ENCODE measurements at places on chromosomes 5 and 9.

DNA sequence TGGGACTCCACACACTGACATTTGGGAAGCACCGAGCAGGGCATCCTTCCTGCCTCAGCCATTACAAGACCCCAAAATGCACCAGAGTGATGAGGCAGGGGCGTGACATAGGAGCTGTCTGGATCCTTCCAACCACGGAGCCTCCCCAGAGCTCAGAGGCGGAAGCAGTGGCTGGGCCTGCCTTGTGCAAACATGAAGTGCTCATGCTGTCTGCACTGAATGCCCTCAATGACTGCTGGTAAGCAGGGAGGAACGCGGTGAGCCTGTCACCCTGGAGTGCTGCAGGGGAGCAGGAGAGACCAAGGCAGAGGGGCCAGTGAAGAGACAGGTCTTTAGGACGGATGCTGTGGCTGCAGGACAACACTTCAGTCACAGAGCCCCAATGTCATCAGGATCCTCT lies 60.2 kb upstream of the HRH2 start:
- DNase-seq = no peak

GRCh38 chr5:143402017-143402552 lies 1.4 kb downstream of the NR3C1 start:
- DNase-seq = no peak

GRCh38 chr5:162202285-162202880 lies 134.8 kb downstream of the GABRG2 start:
- DNase-seq = no peak

- no peak for DNase-seq
Measured at GRCh38 chr5:143161885-143162540, 241.5 kb downstream of the NR3C1 start.

DNA sequence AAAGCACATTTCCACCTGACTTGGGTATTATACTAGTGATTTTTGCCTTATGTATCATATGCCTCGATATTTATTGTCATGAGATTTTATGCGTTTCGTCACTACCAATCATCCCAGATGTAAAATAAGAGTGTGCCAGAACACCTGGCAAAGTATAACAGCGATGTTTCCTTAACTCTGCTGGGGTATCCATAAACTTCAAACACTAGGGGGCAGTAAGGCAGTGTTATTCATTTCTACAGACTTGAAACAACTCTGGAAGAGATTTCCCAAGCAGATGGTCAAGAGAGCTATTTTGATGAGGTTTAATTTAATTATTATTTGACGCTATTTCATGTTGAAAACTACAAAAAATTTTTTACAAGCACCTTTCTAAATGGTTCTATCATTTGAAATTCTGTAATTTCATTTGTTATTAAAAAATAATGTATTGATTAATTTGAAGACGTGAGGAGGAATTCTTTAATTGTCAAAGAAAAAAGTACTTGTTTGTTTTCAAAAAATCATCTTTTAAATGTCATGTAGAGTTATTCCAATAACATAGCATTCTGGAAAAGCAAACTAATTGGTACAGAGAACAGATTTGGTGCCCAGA lies 388.5 kb upstream of the CTNND2 start:
- DNase-seq = no peak

GRCh38 chr5:96761618-96762017 lies 46.1 kb downstream of the ERAP1 start:
- no peak for DNase-seq

- peak; percentile 12 for DNase-seq
Measured at GRCh38 chr9:27489087-27489876, 34.8 kb upstream of the IFNK start.

- no peak for DNase-seq
Measured at GRCh38 chr9:114824110-114824509, 18.3 kb upstream of the TNFSF15 start.

- DNase-seq = peak; percentile 23
Measured at GRCh38 chr9:124450931-124451661, 845 bp downstream of the ADGRD2 start.

DNA sequence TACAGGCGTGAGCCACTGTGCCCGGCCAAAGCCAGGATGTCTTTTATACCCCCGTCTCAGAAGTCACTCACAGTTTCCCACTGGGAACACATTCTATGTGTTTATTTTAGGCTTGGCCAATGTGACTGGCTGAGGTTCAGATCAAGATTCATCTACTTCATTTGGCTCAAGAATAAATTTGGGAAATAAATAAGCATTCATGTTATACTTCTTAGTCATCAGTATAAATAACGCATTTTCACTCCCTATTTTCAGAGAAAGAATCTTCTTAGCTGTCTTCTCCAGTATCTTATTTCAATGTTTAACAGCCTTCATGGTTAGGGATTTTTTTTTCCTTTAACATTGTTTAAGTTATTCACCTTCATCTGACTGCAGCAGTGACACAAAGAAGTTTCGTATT lies 11.8 kb downstream of the S100Z start:
- no peak for DNase-seq

DNA sequence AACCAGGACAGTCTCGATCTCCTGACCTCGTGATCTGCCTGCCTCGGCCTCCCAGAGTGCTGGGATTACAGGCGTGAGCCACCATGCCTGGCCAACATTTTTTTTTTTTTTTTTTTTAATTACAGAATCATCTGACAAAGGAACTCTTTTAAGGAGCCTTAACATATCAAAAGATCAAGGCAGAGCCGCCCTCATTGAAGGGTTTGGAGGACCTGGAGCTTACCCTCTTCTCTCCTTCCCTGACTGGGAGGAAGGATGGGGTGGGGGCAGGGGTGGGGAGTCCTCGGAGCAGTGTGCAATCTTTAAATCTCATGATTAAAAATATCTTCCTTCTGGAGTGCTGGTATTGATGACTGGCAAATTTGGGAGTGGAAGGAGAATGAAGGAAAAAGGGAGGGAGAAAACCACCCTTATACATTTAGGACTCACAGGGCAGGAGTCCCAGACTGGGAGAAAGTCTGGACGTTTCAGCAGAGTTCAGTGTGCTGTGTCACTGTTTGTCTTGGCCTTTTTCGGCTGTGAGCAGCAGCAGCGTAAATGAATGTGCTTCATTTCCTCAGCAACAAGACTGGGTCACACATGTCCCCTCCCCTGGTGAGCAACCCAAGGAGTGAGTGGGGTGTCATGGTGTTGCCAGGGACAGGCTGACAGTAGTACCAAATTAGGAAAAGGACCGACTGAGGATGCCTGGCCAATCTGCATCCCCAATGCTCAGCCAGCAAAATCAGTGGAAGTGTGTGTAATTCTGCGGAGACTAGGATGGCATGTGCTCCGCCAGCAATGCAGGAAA lies 115.3 kb upstream of the BNC2 start:
- DNase-seq = no peak

- no peak for DNase-seq
Measured at GRCh38 chr9:14868772-14869583, 41.2 kb downstream of the FREM1 start.

DNA sequence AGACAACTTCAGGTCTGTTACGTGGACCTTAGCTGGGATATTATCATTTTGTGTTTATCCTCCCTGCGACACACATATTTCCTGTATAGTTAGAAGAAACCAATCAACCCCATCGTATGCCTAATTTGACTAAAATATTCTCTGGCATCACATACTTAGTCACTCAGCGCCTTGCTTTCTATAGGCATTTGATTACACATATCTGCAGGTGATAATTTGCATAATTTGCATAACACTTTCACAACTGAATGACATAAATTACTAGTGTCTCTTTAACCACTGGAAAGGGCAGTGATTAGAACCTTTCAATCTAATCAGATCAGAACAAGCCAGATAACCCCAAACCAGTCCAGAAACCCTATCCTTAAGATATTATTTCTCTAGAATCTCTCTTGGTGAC lies 390.2 kb downstream of the TLR4 start:
- DNase-seq = no peak

- no peak for DNase-seq
Measured at GRCh38 chr9:30943446-30944224, 1440.8 kb upstream of the ACO1 start.

DNA sequence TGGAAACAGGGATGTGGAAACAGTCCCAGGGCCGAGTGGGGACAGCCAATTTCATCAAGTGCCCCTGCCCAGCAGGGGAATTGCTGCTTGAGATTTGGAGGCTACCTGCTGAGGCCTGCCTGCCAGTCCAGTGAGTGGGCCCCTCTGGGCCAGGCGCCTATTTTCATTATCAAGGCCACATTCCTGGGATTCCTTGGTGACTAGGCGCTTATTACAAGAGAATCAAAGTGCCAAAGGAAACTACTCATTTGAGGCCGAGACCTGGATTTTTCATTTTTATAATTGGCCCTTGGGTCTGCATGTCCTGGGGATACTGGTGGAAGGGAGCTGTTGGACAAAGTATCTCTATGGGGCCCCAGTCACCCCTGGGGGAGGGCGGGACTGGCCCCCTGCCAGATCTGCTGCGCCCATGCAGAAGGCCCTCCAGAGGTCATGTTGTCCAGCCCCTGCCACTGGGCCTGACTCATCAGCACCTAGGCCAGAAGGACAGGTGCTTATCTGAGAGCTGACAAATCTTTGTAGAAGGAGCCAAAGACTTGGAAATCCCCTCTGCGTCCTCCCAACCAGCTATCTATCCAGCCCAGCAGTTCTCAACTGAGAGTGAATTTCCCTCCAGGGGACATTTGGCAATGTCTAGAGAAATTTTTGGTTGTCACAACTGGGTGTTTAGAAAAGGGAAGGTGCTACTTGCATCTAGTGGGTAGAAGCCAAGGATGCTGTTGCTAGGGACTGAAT lies 45.6 kb downstream of the FOXI1 start:
- peak; percentile 23 for DNase-seq

GRCh38 chr5:138148811-138149210 lies 9.6 kb upstream of the NME5 start:
- no peak for DNase-seq

GRCh38 chr9:25678147-25678666 lies at the start of gene TUSC1:
Gene TUSC1 (minus strand): TSS chr9:25678444. CDS start chr9:25678312, 132 bp downstream.
- peak; percentile 13 for DNase-seq

DNA sequence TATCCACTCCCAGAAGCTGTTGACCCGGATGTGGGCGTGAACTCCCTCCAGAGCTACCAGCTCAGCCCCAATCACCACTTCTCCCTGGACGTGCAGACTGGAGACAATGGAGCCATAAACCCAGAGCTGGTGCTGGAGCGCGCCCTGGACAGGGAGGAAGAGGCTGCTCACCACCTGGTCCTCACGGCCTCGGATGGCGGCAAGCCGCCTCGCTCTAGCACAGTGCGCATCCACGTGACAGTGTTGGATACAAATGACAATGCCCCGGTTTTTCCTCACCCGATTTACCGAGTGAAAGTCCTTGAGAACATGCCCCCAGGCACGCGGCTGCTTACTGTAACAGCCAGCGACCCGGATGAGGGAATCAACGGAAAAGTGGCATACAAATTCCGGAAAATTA lies 834 bp downstream of the PCDHGA8 start:
- DNase-seq = no peak

- DNase-seq = no peak
Measured at GRCh38 chr9:88536023-88536324, 996 bp downstream of the NXNL2 start.

DNA sequence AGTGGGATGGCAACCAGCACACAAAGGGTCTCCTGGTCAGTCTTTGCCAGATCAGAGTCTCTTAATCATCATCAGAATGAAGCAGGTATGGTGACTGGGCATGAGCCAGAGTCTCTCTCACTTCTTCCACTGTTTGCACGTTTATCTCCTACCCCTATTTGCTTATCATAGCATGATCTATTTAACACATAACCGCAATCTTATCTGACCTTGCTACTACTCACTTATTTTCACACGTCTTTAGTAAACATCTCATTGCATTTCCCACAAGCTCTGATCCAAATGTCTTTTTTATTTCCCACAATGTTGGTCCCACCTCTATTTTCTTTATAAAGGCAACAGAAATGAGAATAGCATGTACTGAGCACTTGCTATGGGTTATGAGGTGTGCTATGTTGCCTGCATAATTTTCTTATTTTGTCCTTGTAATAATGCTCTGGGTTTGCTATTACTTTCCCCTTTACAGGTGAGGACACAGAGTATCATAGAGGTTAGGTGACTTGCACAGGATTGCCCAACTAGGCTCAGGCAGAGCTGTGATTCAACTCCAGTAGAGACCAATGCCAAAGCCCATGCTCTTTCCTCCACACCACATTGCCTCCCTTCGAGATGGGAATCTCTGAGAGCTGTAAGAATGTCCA lies 39.7 kb upstream of the IL7R start:
- DNase-seq = no peak

Measured in GM12892 (cell line).